Stimulated activated CD4-positive, alpha-beta T cell treated with anti-CD3 and anti-CD28 coated beads, Interleukin-15, amount 100 ng/mL, for 24 hours (primary cell): ENCODE measurements at places on chromosomes 2 and 18.

GRCh38 chr2:40300391-40300790, 151.5 kb downstream of the SLC8A1 start:
- DNase-seq, result no peak

- DNase-seq, result no peak
Observed at GRCh38 chr2:204356151-204356641, 189.1 kb upstream of the PARD3B start.

- DNase-seq, result no peak
Observed at GRCh38 chr2:176383836-176384442, 114.7 kb downstream of the MTX2 start.

DNA sequence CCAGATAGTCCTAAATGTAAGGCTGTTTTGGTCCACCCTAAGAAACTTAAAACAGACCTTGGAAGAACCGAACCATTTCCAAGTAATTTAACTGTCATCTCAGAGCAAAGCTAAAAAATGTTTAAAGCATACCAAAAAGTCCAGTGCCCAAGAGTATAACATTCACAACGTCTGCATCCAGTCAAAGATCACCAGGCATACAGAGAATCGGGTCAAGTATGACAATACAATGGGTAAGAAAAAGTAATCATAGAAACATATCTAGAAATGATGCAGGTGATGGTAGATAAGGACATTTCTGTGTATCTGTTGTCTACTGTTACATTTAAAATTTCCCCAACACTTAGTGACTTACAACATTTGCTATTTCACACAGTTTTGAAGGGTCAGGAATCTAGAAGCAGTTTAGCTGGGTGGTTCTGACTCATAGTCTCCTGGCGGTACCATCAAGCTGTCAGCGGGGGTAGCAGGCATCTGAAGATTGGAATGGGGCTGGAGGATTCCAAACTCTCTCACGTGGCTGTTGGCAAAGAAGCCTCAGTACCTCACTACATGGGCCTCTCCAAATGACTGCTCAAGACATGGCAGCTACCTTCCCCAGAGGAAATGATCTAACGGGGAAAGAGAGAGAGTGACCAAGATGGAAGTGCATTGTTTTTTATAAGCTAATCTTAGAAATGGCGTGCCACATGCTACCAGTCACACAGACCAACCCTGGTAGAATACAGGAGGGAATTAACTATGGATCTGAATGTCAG, 36.6 kb upstream of the DYNC2LI1 start:
- no peak for DNase-seq

DNA sequence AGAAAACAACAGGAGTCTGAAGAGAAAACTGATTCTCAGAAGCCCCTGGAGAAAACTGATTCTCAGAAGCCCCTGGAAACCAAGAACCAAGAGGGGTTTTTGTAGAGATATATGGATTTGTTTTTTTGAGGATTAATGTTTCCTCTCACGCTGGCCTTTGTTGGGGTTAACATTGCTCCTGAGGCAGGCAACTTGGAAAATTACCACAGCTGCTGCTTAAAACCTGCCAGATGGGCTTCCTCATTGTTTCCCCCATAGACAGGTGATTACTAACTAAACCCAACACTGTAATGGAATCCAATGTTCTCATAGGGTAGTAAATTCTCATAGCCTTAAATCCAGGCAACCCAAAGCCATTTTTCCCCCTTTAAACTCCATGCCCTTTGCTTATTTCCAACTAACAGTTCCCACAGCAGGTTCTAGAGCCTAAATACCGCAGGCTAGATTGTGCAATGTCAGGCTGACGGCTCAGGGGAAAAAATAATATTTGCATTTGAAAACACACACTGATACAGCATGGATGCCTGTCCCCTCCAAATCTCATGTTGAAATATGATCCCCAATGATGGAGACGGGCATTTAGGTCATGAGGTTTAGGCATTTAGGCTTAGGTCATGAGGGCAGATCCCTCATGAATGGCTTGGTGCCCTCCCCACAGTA, 272.3 kb upstream of the PKDCC start:
- no peak for DNase-seq

DNA sequence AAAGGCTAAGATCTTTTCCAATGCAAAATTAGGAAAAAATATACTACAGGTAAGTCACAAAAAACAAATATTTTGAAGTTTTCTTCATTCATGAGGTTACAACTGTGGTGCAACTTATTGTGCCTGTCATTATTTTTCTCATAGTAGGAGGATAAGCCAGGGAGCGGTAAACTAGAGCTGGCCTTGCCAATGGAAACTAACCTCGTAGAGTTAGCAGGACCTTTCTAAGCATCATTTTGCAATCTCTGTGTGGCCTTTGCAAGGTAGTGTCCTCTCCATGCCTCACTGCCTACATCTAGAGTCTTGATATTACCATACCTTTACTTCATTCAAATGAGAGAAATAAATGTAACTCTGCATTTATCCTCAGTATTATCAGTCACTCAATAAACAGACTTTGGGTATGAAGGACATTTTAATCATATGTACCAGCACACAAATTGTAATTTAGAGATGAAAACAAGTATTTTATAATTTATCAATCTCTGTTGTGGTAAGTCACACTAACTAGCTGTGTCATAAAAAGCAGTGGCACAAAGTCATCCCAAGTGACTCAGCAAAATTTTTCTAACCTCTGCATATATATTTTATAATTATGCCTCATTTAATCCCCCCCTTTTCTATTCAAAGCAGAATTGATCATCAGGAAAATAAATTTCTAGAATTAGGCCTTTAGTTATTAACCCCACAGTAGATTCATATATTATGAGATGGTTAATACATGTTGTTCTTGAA, 47.0 kb downstream of the LANCL1 start:
- DNase-seq, result no peak

GRCh38 chr2:42123426-42123825, 45.7 kb upstream of the EML4 start:
- no peak for DNase-seq

DNA sequence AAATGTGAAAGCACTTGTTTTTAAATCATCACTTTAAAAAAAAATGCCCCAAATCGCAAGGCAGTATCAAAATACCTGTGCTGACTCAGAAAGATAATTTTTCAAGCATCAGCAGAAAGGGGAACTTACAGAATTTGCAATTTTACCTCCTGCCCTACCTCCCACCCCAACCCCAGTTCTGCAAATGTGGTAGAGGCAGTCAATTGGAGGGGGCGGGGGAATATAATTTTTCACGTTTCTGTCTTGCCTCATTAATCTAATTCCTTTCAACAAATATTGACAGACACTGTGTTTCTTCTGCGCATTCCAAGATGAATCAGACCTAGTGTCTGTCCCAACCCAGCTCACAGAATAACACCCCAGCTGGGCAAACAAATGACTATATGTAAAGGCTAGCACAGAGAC, 76.8 kb downstream of the ALPK2 start:
- peak; percentile 44 for DNase-seq
